ENCODE measurements at places on chromosomes 4 and X.

DNA sequence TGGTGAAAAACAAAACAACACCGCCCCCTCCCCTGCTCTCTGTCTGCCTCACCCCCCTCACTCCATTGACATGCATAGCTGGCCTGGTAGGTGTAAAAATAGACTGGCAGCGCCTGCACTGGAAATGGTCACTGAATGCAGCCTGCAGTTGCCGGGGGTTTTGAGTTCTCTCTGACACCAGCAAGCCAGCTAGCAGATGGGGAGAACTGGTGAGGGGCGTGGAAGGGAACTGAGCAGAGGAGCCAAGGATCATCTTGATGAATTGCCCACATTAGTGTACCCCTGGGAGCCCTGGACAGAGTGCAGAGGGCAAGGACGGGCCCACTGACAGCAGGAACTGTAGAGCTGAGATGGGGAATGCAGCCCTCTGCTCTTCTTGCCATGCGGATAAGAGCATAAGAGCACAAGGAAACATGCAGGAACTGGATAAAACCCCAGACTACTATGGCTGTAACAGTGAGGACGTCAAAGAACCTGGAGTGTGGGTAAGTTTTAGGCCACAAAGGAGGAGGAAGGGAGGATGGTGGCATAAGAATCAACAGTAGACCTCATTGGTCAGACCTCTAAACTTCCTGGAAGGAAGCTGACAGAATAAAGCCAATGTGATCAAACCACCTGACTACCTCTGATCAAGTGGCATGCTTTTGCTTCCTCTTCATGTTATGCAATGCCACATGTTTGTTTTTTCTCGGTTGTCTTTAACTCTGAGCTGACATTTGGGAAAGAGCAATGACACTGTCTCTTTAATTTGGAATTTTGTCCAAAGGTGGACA lies 96.3 kb downstream of the ANK2 start:
- no peak for DNase-seq

DNA sequence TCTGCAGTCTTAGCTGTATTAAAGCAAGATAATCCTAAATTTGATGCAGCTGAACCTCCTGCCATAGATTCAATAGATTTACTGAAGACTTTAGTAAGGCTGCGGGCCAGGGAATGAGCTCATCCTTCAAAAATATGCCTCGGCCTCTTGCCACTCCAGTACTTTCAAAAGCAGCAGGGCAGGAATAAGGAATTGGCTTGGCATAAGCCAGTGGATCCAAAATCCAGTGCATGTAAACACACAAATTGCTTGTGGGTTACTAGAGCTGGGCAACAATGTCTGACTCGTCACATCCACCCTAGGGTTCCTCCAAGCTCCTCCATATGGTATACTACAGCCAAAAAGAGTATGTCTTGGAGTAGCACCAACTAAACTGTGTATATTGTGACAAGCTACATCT lies 165.0 kb downstream of the AMELX start:
- no peak for DNase-seq

DNA sequence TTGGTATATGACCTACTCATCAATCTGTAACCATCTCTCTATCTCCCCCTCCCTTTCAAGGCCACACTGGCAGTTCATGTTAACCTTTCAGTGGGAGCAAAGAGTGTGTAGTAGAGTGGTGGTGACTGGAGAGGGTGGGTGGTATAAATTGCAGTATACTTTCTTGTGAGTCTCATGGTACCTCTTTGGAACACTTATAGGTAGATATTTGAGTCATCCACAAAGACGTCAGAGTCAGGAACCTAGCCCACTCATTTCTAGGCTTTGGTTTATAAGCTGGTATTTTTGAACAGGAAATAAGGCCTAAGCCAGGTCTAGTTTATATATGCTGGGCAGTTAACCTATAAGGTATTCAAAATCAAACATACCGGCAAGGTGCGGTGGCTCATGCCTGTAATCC lies 36.3 kb downstream of the RLIM start:
- no peak for DNase-seq

GRCh38 chr4:122616915-122617596 lies 3.8 kb downstream of the IL21 start:
- DNase-seq: no peak

DNA sequence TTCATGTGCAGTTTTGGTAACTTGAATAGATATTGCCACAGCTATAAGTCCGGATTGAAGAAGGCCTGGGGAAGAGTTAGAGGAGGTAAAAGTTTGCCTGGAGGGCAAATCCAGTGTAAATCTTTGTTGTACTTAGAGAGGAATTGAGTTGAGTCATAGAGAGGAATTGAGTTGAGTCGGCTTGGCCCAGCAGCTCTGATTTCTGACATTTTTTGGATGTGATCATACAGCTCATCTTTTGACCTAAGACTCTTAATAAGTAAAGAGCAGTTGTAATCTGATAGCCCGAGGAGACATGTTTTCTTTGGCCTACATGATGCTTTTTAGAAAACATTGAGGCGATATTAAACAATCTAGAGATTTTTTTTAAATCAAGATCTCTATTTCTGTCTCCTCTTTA lies 3.9 kb downstream of the KIT start:
- no peak for DNase-seq

GRCh38 chr4:90641861-90642599 lies 514.8 kb downstream of the CCSER1 start:
- no peak for DNase-seq

All from stimulated activated CD8-positive, alpha-beta memory T cell treated with anti-CD3 and anti-CD28 coated beads, Interleukin-15, amount 100 ng/mL, for 24 hours (primary cell).